ENCODE measurements at places on chromosomes 16 and 17.
A peak's percentile ranks its signal among the peaks of the same experiment; 100 is the strongest.

DNA sequence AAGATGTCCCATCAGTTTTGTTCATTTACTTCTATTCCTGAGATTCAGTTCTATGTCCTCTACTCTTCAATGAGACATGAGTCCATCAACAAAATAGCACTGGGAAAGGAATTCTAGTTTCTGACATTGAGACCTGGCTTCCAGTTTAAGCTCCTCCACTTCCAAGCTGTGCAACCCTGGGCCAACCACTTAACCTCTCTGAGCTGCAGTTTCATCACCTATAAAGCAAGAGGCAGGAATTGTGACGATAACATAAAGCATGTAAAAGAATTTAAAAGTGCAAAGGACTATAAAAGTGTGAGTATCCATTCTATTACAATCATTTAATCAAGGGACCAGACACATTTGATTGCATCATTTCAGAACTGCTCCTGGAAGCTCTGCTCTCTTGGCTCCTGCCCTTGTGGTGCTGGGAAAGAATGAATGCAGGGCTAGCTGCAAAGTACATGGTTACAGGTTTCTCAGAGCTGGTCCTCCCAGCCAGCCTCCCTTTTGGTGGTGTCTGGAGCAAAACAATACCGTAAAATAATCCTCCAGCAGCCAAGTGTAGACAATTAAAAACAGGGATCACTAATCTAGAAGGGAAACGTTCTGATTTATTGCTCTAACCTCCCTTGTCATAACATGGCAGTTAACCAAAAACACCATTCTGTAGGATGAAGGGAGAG is 113.9 kb downstream of the VPS53 start:
- DNase-seq, result no peak

- no peak for DNase-seq
Measured at GRCh38 chr16:47590472-47590871, 129.3 kb downstream of the PHKB start.

DNA sequence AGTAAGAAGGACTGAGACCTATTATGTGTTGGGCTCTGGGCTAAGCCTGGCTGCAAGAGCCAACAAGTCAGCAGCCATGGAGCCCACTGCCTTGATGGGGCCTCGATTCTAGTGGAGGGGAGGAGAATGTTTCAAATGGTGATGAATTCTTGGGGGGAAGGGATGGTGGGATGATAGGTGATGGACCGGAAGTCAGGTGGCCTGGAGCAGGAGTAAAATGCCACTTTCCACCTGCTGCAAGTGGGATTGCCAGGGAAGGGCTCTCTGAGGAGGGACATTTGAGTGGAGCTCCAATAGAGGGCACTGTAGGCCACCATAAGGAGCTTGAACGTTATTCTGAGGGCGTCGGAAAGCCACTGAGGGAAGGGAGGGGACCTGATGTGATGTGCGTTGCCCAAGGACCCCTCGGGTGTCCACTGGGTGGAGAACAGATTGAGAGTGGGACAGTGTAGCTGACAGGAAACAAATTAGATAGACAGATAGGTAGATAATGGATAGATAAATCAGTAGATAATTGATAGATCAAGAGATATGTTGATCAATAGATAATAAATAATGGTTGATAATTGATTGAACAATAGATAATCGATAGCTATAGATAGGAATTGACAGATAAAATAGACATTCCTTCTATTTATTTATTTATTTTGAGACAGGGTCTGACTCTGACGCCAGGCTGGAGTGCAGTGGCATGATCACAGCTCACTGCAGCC is 18.2 kb upstream of the NXPH3 start:
- DNase-seq, result no peak

- DNase-seq, result no peak
Measured at GRCh38 chr17:9406046-9406606, 169.5 kb downstream of the STX8 start.

DNA sequence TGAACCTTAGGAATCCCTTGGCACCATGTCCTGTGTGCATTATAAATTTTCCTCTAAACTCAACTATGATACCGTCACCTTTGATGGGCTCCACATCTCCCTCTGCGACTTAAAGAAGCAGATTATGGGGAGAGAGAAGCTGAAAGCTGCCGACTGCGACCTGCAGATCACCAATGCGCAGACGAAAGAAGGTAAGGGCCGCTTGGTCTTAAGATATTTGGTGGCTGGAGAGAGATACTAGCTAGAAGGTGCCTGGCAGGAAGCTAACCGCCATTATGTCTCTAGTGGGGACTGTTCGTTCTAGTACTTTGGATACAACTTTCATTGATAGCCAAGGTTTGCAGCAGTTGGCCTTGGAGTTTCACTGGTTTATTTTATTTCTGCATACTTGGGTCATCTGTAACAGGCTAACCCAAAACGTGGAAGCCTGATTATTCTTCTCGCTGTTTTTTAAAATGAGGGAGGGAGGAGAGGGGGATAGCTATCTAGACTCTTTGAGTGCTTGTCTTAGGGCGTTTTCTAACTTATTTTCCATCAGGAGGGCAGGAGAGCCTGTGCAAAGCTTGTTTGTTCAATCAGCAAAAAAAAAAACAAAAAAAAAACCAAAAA is 1.3 kb downstream of the RBBP6 start:
- DNase-seq, result no peak

GRCh38 chr17:55898195-55898594 is 147.3 kb downstream of the PCTP start:
- no peak for DNase-seq

- no peak for DNase-seq
Measured at GRCh38 chr17:66309793-66310192, 7.4 kb downstream of the PRKCA start.

DNA sequence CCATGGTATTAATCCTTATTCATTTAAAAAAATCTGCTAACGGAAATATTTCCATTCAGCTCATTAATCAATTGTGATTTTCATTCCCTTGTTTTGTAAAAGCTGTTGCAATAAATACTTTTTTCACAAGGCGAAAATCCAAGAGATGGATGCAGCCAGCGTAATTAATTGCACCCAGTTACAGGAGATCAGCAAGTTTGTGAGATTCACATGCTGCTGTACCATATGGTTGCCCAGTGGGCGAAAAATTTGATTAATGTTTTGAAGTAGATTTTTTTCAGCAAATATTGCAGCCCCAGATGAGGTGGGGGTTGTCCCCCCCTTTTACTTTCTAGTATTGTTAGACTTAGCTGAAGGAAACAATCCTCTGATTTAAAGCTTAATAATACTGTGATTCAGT is 186.6 kb downstream of the WWOX start:
- DNase-seq, result no peak

DNA sequence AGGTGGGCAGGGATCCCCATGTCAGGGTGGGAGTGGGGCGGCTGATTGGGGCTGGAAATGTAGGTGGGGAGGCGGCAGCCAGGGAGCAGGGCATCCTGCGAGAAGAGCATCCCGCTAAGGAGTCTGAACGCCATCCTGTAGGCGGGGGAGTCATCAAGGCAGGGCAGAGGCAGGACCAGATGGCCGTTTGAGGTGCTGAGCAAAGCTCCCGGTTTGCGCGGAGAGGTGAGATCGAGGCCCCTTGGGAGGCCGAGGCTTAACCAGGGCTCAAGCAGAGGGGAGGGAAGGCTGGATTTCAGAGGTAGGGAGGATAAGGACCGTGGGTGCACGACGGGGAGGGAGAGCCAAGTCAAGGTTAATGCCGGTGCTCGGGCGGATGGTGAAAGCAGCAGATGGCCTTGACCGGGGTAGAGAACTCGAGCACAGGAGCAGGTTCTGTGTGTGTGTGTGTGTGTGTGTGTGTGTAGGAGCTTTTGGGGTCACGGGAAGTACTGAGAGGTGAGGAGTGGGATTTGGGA is 472 bp upstream of the NME2 start:
- no peak for DNase-seq

DNA sequence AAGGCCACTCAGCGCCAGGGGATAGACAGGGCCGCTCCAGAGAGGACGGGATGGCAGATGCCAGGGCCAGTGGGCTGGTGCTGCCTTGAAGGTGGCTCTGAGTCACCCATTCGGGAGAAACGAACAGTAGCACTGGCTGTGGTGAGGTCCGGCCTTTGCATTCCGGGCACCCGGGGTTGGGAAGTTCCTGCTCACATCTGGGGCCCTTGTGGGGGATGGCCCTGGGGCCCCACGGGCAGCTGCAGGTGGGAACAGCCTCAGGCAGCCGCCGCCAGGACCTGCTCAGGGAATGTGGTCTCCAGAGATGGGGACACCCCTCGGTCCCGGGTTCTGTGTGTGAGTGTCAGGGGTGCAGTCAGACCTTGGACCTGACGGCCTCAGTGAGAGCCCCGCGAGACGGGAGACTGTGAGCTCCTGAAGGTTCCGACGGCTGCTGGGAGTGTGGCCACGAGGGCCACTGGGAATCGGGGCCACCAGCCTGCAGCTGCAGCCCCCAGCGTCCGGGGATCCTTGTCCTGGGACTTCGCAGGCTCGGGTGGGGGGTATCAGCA is 1.4 kb downstream of the CBFA2T3 start:
- no peak for DNase-seq

- DNase-seq, result no peak
Measured at GRCh38 chr16:65316808-65317207, 194.9 kb upstream of the CDH11 start.

DNA sequence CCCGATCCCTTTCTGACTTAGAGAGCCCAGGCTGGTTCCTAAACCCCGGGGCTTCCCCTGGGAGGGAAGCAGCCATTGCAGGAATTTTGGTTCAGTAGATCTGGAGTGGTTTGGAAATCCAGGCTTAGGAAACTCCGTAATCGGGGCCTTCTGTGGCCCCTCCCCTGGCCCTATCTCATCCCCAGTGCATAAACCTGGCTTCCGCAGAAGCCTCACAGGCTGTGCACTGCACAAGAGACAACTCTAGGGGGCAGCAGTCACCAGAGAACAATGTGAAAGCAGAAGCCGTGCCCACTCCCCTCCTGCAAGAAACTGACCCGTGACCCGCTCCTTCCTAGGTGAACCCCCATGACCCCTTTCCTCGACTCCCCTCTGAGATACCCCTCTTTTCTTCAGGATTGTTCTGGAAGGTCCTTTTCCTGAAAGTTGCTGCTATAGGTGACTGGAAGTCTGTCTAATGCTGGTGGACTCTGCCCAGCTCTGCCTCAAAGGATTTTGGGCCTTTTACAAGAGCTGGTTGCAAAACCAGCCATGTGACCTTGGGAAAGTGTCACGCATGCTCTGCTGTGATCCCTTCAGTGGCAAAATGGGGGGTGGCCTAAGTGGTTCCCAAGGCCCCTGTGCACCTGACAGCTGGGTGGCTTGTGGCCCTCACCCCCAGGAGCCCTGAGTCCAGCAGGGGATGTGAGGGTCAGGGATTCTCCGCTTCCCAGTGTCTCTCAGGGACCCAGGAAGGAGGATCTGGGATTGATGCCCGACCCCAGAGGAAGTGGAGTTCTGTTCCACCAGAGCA is 14.4 kb downstream of the GUCY2D start:
- DNase-seq, result no peak

- no peak for DNase-seq
Measured at GRCh38 chr17:66330646-66331037, 28.2 kb downstream of the PRKCA start.

DNA sequence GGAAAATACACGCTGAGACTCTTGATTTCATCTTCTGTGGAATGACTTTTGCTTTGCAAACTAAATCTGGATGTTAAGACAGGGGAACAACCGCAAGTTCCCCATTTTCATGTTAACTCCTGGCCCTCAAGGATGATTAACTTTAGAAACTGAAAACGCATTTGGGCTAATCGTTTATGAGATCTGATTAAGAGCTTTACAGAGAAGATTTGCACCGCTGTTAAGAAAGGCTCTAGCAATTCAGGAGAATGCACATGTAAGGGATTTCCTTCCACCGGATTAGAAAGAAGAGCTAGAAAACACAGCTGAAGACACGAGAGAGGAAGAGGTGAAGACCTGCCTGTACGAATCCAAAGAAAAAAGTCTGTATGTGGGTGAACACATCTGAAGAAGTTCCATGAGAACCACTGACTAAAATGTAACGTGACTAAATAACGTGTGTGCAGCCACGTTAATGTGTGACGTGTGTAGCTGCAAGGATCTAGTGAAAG is 106.4 kb downstream of the YPEL2 start:
- no peak for DNase-seq

GRCh38 chr17:78785663-78786057 is 3.6 kb upstream of the CYTH1 start:
- no peak for DNase-seq

- DNase-seq, result peak; percentile 32
Measured at GRCh38 chr16:4404247-4404966, 12.0 kb downstream of the CORO7 start.

- no peak for DNase-seq
Measured at GRCh38 chr16:85146922-85147651, 34.8 kb upstream of the CIBAR2 start.

- DNase-seq, result no peak
Measured at GRCh38 chr17:50765454-50766221, 1.7 kb downstream of the ANKRD40CL start.

- peak; percentile 83 for DNase-seq
Measured at GRCh38 chr16:23148513-23149266, 562 bp downstream of the USP31 start.

GRCh38 chr16:19689342-19689741 is 28.7 kb downstream of the KNOP1 start:
- DNase-seq, result no peak

DNA sequence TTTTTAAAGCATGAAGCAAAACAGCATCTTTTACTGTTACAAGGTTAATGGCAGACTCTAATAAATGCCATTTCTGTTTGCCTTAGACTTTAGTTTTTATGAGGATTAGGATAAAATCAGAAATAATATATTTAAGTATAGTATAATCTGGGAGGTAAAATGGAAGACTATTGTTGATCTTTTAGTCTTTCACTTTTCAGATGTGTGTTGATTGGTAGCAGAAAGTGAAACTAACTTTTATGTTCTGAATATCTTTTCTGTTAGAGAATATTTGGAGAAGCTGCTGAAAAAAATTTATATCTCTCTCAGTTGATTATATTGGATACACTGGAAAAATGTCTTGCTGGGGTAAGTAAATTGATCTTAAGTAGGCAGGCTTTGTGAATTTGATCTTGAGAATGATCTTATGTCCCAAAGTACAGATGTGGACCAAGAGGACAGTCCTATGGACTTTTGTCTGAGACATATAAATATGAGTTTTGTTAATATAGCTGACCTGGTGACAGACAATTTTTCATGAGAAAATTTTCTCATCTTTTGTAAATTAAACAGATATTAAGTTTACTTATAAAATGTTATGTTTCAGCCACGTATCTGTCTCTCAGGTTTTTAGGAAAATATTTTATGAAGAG is 64.1 kb downstream of the NF1 start:
- no peak for DNase-seq

Data from left ventricle myocardium inferior (tissue), 1 donor.